RWPE2 (cell line): ENCODE measurements at places on chromosomes 4 and X.

GRCh38 chrX:28124416-28124815 is 143.2 kb upstream of the DCAF8L1 start:
- DNase-seq = no peak

- DNase-seq = no peak
Observed at GRCh38 chrX:53239474-53239873, 14.5 kb upstream of the KDM5C start.

DNA sequence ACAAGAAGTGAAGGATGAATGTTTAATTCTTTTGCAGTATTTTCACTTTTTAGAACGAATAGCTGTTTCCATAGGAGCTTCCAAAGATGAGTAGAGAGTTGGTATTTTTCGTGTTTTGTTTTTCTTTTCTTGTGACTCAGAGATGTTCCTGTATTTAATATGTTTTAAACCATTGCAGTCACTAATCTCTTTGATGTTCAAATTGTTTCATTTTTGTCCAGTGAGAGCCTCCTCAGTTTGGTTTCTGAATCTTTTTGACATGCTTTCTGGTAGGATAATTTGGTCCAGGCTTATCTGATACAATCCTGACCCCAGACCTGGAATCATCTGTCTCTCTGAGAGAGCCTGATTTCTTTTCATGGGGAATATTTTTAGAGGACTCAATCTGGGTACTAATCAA is 41.6 kb downstream of the BEX3 start:
- DNase-seq = no peak

DNA sequence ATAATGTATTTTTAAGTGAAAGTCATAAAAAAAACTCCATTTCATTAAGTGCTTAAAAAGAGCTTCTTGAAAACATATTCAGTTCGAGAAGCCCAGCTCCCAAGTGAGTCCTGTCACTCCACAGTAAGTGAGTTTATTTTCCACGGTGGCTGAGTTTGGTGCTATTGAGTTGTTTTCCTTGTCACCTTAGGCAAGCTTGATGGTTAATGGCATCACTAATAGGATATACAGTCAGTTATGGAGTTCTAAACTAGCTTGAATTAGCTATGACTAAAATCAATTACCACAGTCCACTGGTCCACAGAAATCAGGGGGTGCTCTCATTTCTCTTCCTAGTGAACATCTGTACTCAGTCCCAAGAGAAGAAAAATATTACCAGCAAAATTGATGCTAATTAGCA is 1526.2 kb upstream of the IGFBP7 start:
- no peak for DNase-seq

DNA sequence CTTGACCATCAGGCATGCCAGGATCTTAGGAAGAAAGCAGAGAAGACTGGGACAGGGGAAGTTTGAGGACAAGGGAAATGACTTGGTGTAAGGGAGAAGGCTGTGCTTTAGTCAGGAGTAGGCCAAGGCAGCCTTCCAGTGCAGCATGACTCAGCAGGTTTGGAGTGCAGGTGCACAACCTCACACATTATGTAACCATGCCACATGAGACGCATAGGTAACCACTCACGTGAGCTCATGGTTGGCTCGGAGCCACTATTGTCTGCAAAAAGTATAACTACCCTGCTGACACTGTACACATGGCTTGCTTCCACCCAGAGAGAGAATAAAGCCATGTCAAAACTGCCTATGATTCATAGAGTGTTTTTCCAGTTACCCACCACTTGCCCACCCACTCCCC is 715.9 kb downstream of the SMARCA1 start:
- DNase-seq = no peak

DNA sequence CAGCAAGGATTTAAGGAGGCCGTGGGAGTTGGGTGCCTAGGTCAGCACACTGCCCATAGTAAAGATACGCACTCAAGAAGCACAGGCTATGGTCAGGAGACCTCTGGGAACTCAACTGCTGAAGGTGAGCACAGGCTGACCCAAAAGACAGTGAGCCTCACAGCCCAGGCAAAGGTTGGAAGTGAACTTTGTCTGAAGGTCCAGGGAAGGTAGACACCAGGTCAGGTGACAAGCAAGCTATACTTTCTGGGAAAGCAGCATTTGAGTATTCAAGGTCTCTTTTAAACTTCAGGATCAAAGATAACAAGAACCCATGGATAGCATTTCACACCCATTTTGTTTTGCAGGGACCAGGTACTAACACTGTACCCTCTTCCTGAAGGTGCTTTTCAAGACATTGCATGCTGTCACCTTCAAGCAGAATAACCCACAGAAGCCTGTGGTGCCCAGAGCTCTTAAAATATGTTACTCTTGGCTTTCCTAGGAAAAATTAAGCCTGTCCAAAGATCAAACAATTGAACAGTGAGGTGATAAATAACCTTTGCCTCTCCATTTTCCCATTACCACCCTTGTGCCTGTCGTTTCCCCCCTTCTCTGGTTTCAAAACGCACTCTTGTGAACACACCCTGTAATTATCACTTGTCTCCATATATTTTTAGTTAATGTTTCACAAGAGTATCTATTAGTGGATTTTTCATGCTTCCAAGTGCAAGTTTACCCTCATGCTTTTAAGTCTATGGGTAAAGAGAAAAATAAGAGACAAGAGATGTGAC is 3.4 kb upstream of the S100G start:
- DNase-seq = no peak

DNA sequence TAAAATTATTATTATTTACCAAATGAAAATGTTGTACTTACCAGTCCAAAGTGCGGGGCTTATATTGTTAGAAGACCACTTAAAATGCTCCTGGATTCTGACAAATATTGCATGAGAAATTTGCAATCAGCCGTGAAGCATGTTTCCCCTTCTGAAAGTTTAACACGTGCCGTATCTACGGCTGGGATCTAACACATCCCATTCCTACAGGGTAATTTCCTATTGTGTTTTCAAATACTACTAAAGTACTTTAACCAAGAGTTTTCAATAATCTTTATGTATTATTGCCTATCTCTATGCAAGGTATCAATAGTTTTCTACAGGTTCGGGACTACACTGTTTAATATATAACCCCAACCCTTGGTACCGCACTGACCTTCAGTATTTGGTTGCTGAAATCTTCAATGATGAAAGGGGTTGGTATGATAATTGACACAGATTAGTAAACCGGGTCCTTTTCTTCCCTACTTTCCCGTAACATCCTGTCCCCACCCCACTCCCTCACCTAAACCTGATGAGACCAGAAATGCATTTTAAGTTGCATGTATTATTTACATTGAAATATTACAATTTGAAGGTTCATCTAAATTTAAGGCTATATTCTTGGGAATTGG is 795 bp upstream of the BRWD3 start:
- no peak for DNase-seq

GRCh38 chrX:32443841-32444240 is 767.5 kb downstream of the DMD start:
- DNase-seq = no peak

- no peak for DNase-seq
Observed at GRCh38 chr4:11729548-11729947, 300.9 kb upstream of the HS3ST1 start.

GRCh38 chr4:15034071-15034764 is 31.9 kb downstream of the CPEB2 start:
- DNase-seq = peak; percentile 56

GRCh38 chr4:111854494-111855087 is 290.7 kb upstream of the FAM241A start:
- DNase-seq = no peak

GRCh38 chrX:24117258-24117657 is 32.3 kb upstream of the ZFX start:
- no peak for DNase-seq

DNA sequence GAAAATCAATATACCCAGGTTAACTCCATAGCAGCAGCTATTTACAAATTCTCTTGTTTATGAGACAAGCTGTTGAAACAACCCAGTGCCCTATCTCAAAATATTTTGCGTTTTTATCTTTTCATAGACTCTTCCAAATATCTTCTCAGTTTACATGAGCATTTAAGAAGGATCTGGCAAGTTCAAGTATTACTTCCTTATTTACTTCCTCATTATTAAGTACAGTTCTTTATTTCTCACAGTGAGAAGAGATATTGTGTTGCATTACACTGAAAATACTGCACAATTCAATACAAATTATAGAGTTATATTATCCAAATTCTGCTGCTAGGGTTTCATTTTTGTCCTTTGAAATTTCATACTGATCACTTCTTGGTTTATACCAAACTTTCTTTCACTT is 43.6 kb upstream of the UCP1 start:
- no peak for DNase-seq

GRCh38 chr4:38711066-38711465 is 47.1 kb downstream of the KLF3 start:
- DNase-seq = no peak

DNA sequence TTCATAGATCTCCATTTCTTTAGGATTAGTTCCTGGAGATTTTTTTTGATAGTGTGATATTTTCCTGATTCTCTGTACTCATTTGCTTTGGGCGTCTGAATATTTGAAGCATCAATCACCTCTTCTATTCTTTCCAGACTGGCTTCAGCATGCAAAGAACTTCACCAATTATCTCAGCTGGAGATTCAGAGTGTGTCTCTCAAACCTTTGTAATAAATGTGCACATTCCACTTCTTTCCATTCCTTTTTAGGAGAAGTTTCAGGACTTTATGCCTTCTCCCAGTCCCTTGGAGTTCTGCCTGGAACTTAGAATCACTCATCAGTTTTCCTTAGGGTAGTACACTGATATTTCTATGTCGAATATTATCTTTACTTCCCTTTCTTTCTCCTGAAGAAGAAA is 334.8 kb downstream of the TEX13C start:
- DNase-seq = no peak

DNA sequence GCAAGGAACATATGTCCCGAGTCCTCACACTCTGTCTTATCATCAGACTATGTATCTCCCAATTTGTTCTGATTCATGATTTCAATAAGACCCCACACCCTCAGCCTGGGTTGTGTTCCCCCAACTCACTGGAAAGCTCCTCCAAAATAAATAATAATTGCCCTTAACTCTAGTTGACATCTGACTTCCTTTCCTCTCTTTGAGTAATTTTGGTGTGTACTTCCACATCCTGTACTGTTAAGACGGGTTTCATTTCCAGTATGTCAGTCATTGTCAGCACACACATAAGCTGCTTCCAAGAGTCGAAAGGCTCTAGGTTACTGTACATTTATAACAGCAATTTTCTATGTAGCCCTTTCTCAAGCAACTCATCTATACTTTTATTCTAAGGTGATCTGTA is 52.2 kb upstream of the C1QTNF7 start:
- DNase-seq = no peak

DNA sequence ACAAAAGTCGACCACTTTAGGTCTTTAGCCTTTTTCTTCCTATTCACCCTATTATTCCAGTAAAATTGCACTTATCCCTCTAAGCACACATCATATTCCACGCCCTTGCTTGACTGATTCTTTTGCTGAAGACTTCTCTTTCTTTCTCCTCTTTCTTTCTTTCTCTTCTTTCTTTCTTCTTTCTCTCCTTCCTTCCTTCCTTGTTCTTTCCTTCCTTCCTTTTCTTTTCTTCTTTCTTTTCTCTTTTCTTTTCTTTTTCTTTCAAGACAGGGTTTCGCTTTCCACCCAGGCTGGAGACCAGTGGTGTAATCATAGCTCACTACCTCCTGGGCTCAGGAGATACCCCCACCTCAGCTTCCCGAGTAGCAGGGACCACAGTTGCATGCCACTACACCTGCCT is 61.9 kb downstream of the RASGEF1B start:
- DNase-seq = no peak

DNA sequence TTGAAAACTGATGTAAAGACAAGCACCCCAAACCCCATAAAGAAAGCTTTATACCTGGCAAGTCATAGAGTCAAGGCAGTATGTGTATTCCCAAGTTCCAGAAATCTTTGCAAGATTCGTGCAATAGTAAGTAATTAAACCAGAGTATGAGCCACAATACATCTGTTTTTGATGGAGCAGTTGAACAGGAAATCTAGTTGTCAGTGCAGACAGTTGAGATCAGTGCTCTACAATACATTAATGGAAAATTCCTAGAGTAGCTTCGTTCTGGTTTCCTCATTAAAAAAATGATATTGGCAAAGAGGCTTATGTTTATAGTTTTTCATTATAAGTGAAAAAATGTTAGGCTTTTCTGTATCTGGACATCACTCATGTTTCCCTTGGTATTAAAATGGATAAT is 575.3 kb downstream of the TRIML1 start:
- no peak for DNase-seq

GRCh38 chr4:132605551-132605950 is 543.5 kb upstream of the PCDH10 start:
- DNase-seq = no peak

DNA sequence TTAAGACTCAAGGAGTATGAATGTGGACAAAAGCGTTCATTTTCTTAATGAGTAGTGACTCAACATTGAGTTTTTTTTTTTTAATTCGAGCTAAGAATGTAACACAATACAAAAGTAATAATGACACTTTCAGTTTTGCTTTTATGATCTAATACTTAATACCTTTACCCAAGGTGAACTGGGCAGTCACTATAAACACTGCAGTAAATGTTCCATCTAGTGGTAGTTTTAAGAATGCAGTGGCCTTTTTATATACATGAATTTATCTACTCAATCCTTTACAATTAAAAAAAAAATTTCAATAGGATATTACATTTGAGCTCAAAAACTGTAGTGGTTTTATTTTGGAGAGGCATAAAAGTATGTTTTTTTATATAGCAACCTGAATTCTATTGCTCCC is 33.9 kb downstream of the PDK3 start:
- DNase-seq = no peak

- no peak for DNase-seq
Observed at GRCh38 chr4:183080372-183081115, 18.5 kb upstream of the WWC2 start.

DNA sequence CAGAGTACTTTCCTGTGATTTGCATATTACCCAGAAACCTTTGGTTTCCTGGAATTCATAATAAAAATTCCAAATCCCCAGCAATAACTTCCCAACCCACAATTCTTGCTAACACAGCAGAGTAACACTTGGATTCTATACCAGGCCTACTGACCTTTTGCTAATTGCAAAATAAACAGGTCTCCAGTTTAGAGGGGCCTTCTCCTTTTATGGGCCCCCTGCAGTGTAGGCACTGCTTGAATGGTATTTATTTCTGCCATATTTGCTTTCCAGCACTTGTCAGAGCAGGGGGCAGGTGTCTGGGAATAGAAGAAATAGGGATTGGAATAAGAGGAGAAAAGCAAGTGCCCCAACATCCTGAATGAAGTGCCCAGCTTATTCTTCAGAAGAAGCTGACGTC is 25.3 kb upstream of the GPC3 start:
- no peak for DNase-seq

DNA sequence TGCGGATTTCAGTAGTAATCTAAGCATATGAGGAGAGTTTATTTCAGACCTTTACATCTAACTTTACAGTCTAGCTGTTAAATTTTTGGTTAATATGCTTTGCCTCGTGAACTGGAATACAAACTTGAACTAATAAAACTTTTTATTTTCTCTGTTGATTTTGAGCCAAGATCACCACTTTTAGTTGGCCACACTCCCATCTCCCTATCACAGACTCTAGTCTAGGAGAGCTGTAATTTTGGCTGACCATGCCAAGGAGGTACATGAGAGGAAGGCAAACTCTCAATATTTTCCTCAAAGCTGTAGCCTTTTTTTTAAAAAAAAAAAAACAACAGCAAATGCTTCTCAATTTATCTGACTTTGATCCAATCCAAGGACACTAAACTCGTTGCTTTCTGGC is 597.5 kb upstream of the PCDH7 start:
- no peak for DNase-seq

- DNase-seq = no peak
Observed at GRCh38 chr4:4677556-4678522, 136.0 kb upstream of the STX18 start.

GRCh38 chr4:188930822-188931221 is 791.6 kb downstream of the TRIML1 start:
- DNase-seq = no peak

- DNase-seq = no peak
Observed at GRCh38 chrX:40278340-40279090, 180.8 kb upstream of the BCOR start.
